ENCODE measurements at places on chromosomes 13 and 19.

DNA sequence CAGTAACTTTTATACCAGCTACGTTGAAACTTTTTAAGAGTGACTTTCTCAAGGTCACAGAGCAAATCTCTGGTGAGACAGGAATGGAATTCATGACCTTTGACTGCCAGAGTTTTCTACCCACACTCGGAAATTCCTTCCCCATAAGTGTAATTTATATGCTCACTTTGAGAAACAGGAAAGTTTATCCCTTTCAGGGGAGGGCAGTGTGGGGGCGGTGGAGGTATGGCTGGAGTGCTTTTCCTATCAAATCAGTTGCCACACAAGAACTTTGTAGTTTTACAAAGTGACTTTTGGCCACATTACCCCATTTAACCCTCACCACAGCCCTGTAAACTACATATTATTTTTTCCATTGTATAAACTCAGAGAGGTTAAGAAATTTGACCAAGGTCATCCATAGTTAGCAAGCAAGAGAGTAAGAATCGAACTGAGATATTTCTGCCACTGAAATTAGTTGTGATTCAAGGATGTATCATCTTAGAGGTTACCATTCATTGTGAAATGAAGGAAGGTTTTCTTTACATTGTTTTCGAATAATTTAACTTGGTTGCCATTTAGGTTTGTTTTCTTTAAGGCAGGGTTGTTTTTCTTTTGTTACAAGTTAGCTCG, 5.9 kb downstream of the KLF12 start:
- no peak for DNase-seq

GRCh38 chr19:15276620-15277215, 44.5 kb upstream of the EPHX3 start:
- no peak for DNase-seq

- no peak for DNase-seq
These were observed 160.4 kb upstream of the GPC6 start for GRCh38 chr13:93066187-93066586.

DNA sequence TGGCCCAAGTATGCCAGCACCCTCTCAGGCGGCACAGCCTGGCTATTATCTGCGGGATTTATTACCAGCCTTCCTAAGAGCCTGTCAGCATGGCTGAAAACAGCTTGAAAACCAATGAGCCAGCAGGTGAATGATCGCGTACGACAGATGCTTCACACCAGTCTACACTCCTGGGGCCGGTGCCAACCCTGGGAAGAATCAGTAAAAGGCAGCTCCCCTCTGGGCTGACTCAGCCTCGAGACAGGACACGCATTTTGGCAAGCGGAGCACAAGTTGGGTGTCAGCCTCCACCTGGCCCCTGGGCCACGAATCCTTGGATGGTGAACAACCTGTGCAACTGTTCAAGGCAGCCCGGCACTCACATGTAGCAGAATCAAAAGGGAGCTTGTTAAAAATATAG, 15.6 kb downstream of the EMP3 start:
- no peak for DNase-seq

DNA sequence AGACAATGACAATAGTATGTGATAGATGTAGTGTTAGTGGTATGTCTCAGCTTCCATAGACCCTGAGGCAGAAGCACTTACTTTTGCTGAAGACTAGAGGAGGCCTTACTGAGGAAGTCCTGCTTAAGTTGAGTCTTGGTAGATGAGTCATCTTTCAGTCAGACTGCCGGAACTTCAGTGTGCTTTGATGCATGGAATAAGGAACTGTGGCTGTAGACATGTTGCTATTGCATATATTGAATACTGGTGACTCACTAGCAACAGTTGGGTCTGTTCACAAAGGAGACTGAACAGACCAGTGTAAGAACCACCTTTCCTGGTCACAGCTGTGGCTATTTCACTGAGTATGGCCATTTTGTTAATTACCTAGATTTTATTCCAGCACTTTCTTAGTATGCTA, 1000.6 kb downstream of the OLFM4 start:
- DNase-seq = no peak
